ENCODE measurements at places on chromosomes 5 and 9.
A peak's percentile ranks its signal among the peaks of the same experiment; 100 is the strongest.

GRCh38 chr5:156865427-156865826 is 15.3 kb downstream of the PPP1R2B start:
- DNase-seq: no peak

DNA sequence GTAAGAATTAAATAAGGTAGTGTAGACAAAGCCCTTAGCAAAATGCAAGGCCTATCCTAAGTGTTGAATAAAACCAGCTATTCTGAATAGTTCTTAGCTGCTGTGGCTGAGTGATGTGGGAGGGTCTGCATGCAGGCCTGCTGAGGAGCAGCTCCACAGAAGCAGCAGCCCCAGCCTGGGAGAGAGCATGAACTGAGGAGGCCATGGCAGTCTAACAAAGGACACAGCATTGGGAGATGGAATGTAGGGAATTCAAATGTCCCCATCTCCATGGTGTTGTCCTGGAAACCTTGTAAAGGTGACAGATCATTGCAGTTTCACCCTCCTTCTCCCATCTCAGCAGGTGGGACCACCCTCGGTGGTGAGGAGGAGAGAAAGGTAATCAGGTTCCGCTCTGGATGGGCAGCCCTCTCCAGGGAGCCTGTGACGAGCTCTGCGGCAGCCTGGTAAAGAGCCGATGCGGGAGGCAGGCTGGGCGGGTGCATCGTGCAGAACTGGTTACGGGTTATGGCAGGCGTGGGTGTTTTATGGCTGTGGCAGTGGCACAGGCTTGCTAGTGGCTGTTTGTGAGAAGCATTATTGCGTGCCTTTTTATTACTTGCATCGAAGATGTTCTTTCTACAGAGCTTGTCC is 199.9 kb upstream of the GLRA1 start:
- DNase-seq: no peak

GRCh38 chr5:122312591-122313406 is 762 bp downstream of the SNCAIP start:
- DNase-seq: no peak

DNA sequence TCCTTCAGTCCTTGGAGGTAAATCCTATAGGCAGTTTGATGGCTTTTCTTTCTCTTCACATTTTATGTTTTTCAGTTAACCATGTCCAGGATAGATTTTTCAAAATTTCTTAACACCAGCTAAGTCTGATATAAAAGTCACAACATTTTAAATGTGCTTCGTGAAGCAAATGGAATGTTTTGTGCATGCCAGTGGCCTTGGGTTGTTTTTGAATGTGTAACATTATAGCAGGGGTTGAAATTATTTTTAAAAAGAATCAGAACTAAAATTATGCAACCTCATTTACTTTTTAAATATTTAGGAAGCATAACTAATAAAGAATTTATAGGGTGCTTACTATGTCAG is 201.1 kb downstream of the ARHGEF28 start:
- DNase-seq: no peak

GRCh38 chr5:33852319-33852718 is 39.5 kb downstream of the ADAMTS12 start:
- DNase-seq: no peak

DNA sequence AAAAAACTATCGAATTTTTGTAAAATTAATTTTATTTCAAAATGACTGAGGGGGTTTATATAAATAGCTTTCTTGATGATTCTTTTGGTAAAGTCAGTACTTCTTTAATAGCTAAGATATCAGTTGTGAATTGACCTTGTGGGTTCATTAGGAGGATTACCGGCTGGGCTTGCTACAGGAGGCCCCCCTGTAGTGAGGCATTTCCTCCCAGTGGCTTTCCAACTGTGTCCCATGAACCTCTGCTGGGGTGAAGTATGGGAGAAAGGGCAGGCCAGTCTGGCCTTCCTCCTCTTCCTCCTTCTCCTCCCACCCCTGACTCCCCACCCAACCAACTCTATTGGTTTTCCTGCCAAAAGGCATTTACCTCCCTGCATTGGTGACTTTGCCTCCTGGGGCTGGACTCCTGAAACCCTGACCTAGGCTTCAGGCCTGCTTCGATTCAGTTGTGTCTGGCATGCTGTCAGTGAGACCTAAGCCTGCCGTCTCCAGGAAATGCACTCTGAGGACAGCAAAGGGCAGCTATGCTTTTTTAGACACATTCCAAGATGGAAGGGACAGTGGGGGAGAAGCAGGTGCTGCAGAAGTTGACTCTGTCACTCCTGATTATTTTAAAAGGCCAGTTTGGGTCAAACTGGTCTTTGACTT is 144.8 kb downstream of the HSPA4 start:
- no peak for DNase-seq

GRCh38 chr5:179079165-179079987 is 19.2 kb downstream of the ZNF354C start:
- no peak for DNase-seq

- DNase-seq: no peak
Measured at GRCh38 chr9:126661521-126662251, 48.0 kb downstream of the LMX1B start.

DNA sequence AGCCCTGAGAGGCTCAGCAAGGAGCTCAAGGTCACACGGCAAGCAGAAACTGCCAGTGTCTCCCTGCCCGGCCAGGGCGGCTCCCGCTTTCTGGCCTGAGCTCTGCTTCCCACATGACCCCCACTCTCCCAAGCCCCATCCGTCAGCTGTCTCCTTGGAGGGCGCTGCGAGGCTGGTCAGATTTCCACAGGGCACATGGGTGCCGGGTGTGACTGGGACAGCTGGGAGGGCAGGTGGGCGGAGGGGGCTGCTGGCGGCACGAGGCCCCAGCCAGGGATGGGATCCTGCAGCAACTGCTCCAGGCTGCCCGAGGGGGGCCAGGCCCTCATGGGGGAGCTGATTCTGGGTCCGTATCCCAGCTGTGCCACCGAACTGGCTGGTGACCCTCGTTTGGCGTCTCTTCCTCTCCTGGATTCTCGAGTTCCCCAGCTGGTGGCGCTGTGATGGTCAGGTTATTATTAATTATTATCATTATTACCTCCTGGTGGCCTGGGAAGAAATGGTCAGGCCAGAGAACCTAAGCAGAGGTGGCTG is 12.9 kb upstream of the WDR38 start:
- no peak for DNase-seq

DNA sequence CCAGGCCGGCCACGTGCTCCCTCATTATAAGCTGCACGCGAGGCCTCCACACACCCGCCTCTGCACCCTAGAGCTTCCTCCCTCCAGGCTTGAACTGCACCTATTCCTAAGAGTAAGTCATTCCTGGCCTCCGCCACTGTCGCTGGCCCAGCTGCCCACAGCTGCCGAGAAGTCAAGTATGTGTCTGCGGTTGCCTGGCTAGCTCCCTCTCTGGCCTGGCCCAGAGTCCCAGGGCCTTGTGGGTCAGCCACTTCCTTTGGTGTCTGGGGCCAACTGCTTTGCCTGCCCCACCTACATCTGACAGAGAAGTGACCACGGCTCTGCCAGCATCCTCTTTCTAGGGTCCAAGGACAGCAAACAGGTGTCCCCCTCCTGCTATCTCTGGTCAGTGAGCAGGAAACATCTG is 18.3 kb downstream of the ABO start:
- no peak for DNase-seq

DNA sequence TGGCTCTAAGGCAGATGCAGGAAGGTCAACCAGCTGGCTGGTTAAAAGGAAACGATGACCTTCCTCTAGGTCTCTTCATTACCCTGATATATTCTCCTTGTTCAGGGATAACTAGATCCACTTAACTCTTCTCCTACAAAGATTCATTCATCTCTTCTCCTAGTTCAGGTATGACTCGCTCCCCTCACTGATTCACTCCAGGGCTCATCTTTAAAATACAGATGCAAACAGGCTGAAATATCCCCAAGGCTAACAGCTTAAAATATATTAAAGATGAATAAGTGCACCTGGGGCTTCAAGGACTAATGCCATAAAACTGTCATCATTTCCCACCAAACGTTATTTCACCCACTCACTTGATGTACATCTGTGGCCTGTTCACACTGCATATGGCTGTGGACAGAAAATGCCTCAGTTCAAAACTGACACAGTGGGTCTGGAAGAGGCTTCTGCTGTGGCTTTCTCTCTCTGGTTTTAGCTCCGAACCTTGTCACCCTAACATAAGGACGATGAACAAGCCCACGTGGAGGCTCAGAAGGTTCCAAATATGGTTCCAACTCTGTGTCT is 366.9 kb downstream of the DEPDC1B start:
- DNase-seq: no peak

- no peak for DNase-seq
Measured at GRCh38 chr9:126451316-126451885, 124.8 kb downstream of the MVB12B start.

GRCh38 chr5:131212471-131213021 is 41.8 kb downstream of the LYRM7 start:
- DNase-seq: no peak

GRCh38 chr5:98443881-98444280 is 329.6 kb upstream of the RGMB start:
- DNase-seq: no peak

GRCh38 chr5:146003852-146004251 is 67.5 kb downstream of the SH3RF2 start:
- no peak for DNase-seq

DNA sequence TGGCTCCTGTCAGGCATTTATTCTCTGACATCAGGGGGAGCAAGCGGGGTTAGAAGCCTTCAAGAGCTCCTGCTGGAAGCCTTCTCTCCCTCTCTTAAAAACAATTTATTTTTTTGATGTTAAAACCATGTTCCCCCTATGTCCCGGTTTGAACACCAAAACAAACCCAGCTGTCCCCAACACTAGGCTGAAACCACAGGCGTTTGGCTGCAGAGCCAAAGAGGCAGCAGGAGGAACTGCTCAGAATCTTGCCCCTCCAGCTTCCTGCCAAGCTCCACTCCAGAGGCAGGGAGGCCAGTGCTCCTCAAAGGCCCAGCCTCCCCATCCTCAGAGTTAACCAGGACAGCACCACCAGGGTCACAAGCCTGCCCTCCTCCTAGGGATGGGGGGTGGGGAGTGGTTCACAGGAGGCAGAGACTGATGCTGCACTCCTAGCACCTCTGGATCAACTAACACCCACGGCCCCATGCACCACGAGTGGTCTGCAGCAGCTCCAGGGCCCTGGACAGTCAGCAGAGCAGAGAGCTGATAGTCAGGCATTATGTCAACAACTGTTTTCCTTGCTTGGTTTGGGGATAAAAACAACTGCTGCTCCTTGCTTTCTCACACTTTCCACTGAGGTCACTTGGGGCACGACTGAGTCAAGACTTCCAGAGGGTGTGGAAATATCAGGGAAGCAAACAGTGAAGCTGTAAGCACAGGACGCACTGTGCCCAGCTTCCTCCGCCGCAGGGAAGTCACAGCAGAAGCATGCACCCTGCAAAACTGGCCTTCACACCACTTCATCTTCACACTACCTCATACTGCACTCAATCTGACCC is 96.5 kb upstream of the ADRA1B start:
- no peak for DNase-seq

DNA sequence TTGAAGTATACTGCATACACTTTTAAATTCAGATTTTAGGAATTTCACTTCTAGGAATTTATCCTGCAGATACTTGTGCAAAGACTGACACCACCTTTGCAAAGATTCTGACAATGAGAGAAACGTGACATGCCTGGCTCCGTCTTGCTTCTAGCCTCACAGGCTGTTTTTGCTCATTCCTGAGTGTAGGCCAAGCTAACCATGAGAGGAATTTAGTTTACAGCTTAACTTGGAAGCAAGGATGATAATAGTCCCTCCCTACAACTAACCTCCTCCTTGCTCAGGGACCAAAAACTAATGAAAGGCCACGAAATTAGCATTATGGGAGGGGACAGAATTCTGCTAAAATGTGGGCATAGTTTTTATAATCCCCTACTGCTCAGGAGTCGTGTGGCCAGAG is 31.1 kb downstream of the C5orf22 start:
- DNase-seq: no peak

DNA sequence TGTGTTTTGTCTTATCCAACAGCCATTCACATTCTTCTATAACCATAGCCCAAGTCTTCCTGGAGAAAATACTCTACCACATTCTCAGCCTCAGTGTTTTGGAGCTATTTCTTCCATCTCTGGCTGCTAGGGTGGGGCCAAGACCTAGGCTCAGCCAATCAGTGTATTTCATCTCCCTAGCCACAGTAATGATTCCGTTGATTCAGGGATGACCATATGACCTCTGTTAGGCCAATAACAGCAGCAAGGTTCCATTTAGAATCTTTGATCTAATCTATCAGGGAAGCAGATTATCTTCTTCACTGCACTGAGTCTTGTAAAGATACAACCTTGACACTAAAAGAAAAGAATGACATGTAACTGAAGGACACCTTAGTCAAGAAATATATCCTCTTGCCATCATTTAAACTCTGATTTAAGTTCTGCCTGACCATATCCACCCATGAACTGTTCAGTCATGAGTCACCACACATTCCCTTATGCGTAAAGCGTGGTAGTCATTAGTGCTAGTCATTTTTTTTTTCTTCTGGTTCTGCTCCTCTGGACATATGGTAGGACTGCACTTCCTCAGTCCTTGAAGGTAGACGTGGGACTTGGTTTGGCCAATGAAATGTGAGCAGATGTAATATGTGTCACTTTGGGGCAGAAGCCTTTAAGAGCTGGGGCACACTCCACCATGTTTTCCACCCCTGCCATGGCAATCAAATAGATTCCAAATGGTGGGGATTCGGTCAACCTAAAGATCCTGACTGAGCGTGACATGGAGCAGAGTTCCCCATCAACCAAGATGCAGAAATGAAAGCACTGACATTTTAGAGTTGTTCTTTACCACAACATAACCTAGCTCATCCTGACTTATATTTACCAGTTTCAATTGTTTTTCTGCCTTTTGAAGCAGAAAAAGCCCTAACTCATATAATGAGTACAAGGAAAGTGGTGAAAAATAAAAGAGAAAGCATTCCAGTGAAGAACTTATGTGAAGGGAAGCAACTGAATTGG is 12.7 kb upstream of the PRELID2 start:
- DNase-seq: no peak

DNA sequence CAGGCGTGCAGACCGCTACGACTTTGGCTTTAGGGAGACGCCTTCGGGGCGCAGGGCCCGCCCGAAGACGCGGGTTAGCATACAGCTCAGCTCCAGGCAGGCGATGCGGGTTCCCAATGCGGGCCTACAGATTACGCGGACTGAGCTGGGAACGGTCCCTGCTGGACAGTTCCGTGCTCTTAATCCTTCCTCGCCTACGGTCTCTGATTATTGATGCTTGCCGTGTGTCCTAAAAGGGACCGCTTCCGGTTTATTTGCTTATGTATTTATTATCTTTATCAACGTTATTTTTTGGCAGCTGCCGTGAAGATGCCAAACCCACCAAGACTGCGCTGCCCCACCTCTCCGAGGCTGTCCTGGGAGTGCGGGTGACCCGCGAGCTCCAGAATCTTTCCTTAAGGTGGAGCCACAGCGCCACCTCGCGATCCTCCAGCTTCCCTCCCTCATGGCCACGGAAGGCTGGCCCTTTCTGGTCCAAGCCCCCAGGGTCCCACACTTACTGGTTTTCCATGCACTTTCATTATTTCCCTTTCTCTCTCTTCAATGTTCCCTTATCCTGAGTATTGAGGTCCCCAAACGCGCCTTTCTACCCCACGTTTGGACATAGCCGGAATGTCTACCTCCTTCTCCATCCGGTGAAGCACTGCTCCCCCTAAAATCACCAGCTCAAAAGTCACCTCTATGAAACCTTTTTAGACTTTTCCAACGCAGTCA is 7.0 kb upstream of the EBF1 start:
- peak; percentile 30 for DNase-seq

- DNase-seq: no peak
Measured at GRCh38 chr5:53369681-53370080, 110.7 kb upstream of the FST start.

GRCh38 chr5:8522646-8523045 is 653.7 kb downstream of the MTRR start:
- DNase-seq: no peak

GRCh38 chr9:134965411-134965810 is 47.7 kb upstream of the FCN1 start:
- DNase-seq: no peak
